T-helper 2 cell (primary cell): ENCODE measurements at places on chromosomes 4 and X.

DNA sequence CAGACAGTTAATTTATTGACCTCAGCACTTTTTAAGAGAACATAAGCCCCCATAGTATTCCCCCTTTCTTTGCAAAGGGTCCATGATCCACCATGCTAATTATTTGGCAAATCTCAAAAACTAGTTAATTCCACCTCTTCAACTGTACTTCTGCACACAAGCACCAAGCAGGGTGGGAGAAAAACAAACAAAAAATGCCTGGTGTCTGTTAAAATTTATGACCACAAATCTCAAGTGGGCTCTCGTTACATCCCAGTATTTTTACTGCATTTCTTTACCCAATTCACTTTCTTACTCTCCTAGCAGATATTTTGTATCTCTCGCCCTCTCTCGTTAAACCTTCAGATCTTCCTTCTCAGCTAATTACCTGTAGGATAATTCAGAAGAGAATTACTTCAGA, 6.1 kb downstream of the ARSJ start:
- DNase-seq = no peak

DNA sequence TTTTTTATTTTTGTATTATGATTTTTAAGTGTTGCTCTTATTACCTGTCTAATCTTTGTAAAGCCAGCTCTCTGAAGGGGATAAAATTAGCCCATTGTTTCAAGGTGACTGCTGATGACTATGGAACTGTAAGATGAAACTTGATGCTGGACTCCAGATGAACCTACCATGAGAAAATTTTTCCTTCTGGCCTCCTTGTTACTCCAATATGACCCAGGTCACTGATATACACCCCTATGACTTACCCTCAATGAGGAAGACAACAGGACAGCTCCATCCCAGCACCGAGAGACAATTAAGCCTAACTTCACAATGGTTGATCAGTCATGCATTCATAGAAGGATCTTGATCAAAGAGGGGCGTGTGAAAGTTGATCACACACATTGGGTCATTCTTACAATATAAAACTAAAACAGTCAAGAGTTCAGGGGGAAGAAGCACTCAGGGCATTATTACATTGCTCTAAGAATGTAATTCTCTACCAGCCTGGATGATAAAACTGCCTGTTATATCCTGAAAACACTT, 230.8 kb upstream of the AGTR2 start:
- no peak for DNase-seq

- DNase-seq = no peak
Observed at GRCh38 chr4:181701894-181702293, 541.3 kb upstream of the TENM3 start.

- no peak for DNase-seq
Observed at GRCh38 chr4:25901030-25901430, 13.0 kb upstream of the SMIM20 start.

DNA sequence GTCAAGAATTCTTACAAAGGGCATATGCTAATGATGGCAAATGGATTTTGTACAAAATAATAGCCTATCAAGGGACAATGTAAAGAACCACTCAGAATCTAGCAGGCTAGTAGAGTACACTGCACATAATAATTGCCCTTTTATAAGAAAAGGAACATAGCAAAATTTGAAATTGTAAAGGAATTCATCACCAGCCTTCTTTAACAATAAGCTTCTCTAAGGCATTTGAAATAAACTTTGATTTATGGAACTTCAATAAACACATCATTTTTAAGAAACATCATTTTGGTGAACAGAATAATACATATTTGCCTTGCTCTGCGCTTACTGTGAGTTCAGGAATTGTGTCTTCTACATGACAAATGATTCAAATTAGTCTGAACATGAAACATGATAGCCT, 9.7 kb upstream of the ATP10D start:
- DNase-seq = no peak

GRCh38 chrX:15749642-15750610, 11.9 kb downstream of the CA5B start:
- no peak for DNase-seq

DNA sequence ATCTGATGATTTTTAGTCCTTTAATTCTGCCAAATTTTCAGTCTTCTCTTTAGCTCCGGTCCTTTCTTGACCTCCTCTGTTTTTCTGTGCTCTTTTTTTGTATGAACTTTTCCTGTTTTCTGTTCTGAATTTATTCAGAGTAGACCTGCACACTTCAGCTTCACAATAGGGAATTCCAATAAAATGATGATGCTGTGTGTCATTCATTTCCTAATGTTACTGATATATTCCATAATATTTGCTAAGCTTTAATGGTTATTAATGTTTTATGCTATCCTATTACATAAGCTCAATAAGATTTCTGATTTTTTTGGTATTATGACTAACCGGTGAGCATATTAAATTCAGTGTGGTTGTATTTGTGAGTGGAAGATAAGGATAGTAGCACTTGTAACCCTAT, 13.9 kb upstream of the MAD2L1 start:
- DNase-seq = no peak

DNA sequence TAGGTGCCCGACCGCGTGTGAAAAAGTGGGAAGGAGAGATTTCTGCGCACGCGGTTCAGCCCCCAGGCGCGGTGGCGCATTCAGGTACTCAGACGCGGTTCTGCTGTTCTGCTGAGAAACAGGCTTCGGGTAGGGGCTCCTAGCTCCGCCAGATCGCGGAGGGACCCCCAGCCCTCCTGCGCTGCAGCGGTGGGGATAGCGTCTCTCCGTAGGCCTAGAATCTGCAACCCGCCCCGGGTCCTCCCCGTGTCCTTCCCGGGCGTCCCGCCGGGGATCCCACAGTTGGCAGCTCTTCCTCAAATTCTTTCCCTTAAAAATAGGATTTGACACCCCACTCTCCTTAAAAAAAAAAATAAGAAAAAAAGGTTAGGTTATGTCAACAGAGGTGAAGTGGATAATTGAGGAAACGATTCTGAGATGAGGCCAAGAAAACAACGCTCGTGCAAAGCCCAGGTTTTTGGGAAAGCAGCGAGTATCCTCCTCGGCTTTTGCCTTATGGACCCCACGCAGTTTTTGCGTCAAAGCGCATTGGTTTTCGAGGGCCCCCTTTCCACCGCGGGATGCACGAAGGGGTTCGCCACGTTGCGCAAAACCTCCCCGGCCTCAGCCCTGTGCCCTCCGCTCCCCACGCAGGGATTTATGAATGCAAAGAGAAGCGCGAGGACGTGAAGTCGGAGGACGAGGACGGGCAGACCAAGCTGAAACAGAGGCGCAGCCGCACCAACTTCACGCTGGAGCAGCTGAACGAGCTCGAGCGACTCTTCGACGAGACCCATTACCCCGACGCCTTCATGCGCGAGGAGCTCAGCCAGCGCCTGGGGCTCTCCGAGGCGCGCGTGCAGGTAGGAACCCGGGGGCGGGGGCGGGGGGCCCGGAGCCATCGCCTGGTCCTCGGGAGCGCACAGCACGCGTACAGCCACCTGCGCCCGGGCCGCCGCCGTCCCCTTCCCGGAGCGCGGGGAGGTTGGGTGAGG, 3.7 kb downstream of the SHOX start:
- DNase-seq = no peak

GRCh38 chr4:87489678-87490077, 39.5 kb downstream of the SPARCL1 start:
- DNase-seq = no peak

- DNase-seq = no peak
Observed at GRCh38 chr4:30399476-30399875, 320.7 kb upstream of the PCDH7 start.

DNA sequence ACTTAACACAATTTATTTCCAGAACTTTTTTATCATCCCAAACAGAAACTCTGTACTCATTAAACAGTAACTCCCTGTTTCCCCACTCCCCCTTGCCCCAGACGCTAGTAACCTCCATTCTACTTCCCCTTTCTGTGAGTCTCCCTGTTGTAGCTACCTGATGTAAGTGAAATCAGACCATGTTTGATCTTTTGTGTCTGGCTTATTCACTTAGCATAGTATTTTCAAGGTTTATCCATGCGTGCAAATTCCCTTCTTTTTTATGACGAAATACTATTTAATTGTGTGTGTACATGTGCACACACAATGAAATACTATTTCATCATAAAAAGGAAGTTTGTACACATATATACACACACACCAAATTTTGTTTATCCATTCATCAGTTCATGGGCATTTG, 5.2 kb downstream of the PKD2 start:
- DNase-seq = no peak

GRCh38 chr4:113759696-113760093, 1.8 kb downstream of the CAMK2D start:
- DNase-seq = no peak

- DNase-seq = peak; percentile 58
Observed at GRCh38 chrX:386239-386767, 404 bp downstream of the PPP2R3B start.

GRCh38 chrX:72095370-72095769, 36.3 kb downstream of the RTL5 start:
- no peak for DNase-seq

- no peak for DNase-seq
Observed at GRCh38 chr4:108831886-108832285, 69.0 kb upstream of the ETNPPL start.

DNA sequence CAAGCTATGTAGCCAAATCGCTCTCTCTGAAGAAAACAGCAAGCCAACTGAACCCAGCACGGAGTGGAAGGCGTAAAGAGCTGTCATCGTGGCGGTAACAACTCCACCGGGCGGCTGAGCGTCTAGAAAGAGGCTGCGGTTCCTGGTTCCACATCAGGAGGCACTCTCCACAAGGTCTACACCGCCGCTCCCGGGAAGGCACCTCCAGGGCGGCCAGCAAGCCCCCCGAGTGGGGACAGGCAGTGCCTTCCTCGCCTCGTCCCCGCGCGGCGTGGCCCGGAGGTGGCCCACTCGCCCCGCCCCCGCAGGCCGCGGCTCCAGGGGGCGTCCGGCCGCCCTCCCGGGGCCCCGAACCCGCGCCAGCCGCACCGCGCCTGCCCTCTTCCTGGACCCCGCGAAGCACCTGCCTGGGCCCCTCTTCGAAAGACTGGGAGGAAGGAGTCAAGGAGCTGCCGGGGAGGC, 755 bp downstream of the KLHL8 start:
- peak; percentile 28 for DNase-seq

- no peak for DNase-seq
Observed at GRCh38 chrX:10579112-10580011, 41.0 kb downstream of the MID1 start.

- DNase-seq = no peak
Observed at GRCh38 chr4:174277433-174277832, 6.0 kb downstream of the FBXO8 start.

- DNase-seq = no peak
Observed at GRCh38 chr4:140223056-140223810, 69.2 kb upstream of the MAML3 start.

GRCh38 chrX:153883163-153883843, 2.7 kb downstream of the L1CAM start:
- DNase-seq = no peak

- no peak for DNase-seq
Observed at GRCh38 chr4:186068581-186069348, at the start of gene TLR3. Gene TLR3, plus strand, starts transcription at chr4:186069156. Its CDS starts 7,464 bp downstream, at chr4:186076620.

- no peak for DNase-seq
Observed at GRCh38 chr4:152655272-152656129, 24.3 kb downstream of the TMEM154 start.

GRCh38 chrX:15745179-15745578, 7.1 kb downstream of the CA5B start:
- no peak for DNase-seq

DNA sequence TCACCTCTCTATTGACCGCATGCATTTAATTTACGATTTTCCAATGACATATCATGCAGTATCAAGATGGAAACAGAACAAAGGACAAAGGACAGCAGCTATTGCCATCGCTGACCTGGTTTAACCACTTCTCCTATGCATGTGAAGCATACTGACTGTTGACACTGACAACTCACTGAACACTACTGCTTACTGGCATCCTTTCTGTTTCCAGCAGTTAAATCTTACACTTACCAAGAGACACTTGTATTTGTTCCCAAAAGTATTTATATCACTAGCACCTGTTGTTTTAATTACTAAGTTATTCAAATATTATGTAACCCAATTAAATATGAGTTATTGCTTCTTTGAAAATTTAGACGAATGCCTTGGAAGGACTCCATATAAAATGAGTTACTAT, 176.7 kb downstream of the PDGFC start:
- DNase-seq = no peak

DNA sequence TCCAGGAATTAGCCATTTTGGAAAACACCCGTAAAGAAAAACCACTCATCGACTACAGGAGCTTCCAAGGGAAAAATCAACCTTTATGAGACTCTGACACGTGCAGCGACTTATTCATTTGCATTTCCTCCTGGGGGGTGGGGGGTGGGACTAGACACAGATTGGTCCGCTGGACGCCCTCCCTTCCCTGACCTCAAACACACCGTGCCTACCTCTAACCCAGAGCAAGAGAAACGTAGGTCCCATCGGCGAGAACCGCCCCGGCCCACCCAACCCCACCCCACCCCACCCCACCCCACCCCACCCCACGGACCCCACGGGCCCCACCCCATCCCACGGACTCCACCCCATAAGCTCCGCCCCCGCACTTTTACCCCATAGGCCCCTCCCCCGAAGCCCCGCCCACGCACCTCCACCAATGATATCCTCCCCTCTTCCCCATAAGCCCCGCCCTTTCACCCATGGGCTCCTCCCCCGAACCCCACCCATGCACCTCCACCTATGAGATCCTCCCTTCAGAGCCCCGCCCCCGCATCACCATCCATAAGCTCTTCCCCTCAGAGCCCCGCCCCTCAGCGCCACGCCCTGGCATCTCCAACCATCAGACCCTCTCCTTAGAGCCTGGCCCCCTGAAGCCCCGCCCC, 1.1 kb downstream of the GTPBP6 start:
- DNase-seq = no peak

DNA sequence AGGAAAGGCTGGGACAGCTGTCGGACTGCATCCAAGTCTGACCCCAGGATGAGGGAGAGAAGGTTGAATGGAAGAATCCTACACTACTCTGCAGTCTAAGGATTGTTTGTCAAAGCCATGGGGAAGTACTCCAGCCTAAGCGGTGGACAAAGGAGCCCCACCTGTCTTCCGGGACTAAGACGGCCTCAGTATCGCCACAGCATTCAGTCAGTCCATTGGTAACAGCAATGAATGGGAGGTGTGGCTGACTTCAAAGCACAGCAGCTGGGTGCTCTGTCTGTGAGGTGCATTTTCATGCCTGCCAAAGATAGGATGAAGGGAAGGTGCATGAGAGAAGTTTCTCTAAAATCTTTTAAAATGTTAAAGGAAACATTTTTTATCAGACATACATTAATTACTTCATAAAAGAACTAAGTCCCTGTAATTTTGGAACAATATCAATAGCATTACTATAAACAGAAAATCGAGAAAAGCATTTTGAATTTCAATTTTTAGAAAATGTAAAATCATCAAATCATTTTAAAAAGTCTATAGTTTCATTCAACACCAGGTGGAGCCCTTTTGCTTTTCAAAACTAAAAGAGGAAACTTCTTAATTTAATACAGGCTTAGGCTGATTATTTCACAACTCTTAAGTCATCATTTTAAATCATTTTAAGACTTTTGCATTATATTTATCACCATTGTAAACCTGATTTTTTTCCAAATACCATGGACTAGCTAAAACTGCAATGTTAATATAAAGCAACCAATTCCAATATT, 27.6 kb upstream of the INTU start:
- DNase-seq = no peak

- DNase-seq = no peak
Observed at GRCh38 chr4:115042496-115042895, 70.9 kb downstream of the NDST4 start.

GRCh38 chr4:174358410-174358809, 74.7 kb downstream of the CEP44 start:
- DNase-seq = no peak
